Stimulated activated CD4-positive, alpha-beta T cell treated with anti-CD3 and anti-CD28 coated beads, Interleukin-2, amount 100 ng/mL, for 48 hours (primary cell): ENCODE measurements at places on chromosomes 7 and 10.
A peak's percentile ranks its signal among the peaks of the same experiment; 100 is the strongest.

DNA sequence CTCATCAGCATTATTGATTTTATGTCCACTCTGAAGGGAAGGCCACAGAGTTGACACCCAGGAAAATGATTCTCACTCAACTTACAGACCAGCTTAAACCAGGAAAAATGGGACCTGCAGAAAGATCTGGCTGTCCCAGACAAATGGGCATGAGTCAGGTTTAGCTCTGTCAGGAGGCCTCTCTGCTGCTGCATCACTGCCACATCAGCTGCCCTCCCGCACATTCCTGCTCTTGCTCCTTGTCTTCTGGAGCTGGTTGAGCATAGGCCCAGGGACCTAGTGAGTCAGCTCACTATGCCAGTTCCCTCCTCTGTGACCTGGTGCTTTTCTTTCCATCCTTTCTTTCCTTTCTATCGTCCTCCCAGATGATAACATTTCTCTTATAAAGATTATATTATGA lies 18.8 kb upstream of the SMNDC1 start:
- no peak for DNase-seq

- DNase-seq: no peak
These were observed 509.8 kb downstream of the SUGCT start for GRCh38 chr7:40644454-40645188.

GRCh38 chr7:2587134-2587533 lies 28.4 kb downstream of the IQCE start:
- DNase-seq: no peak

DNA sequence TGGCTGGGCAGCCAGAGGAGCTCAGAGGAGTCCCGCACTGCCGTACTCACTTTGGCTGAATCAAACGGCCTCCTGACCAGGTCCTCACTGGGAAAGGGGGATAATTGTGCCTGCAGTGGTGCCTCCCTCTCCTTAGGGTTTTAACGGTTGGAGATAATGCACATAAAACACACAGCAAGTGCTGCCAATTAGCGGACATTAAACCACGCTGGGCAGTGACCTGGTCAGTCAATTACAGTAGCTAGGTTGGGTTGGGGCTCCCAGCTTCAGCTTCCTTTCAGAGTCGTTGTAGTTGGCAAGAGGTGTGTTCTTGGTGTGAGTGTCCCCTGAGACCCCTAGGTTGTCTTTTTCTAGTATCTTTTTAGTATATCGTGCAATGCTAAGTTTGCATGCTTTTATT lies 146.6 kb downstream of the C10orf105 start:
- no peak for DNase-seq

DNA sequence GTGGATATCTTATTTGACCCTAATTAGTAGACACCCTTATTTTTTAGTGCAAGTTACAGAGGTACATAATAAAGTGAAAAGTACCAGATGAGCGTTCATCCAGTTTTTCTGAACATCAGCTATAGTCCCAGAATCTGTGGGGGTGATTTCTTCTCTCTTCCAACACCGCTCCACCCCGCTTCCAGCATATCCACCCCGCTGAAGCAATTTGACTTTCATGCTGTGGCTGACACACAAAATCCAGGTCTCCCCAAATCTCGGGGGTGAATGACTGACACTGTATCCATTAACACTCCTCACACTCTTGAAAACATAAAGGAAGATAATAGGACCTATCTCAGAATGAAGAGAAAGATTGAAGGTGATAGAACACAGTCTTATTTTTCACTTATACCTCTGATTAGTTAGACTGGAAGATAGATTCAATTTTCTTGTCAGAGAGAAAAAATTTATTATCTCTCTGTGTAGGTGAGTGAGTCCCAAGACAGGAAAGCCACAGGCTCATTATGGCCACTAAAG lies 143.4 kb downstream of the ANLN start:
- DNase-seq: no peak

GRCh38 chr7:114567416-114567815 lies 152.8 kb downstream of the FOXP2 start:
- DNase-seq: no peak

DNA sequence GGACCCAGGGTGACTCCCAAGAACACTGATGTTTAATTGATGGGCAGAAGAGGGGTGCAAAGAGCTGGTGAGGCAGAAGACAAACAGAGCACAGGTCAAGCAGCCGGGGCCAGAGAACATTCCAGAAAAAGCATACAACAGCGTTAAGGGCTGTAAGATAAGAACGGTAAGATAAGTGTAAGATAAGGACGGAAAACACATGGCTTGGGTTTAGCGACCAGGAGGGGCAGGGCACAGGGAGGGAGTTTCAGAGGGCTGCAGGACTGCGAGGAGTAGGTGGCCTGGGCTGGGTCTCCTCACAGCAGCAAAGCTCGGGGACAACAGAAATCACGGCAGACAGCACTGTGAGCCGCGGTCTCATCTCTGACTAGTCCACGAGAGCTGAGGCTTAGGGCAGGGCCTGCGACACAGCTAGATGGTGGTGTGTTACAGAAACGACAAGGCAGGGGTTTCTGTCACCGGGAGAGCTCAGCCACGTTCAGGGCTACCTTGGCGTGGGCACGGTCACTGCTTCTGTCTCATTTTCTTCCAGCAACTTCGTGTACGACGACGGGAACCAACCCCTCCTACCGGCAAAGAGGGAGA lies 24.6 kb downstream of the BRI3 start:
- DNase-seq: no peak

GRCh38 chr7:1567896-1568510 lies 1.8 kb downstream of the PSMG3 start:
- DNase-seq: no peak

DNA sequence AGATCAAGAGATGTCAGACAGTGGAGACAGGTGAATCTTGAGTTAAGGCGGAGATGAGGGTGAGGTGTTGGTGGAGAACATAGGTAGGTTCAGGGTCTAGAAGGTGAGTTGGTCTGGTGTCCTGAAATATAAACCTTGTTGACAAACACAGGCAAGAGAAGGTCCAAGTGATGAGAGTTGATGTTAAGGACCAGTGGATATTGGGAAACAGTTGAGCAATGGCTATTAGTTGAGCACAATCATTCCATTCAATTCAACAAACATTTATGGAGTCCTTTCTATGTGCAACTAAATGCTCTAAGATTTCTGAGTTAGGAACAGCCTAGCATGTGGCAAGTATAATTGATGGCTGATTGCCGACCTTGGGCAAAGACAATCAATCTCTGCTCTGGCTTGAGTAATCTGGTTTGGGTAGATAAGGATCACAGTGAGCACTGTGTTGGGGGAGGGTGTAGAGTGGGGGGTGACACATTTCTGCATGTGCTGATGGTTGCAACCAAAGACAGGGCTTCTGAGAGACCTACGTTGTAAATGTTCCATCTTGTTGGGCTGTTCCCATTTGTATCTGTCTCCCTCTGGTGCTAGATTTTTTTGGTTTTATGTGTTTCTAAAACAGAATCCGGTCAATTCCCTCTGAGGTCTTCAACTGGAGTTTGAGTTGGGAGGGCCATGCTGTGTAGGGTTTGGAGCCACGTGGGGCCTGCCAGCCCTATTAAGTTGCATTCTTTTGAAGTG lies 201.1 kb downstream of the BAMBI start:
- no peak for DNase-seq

DNA sequence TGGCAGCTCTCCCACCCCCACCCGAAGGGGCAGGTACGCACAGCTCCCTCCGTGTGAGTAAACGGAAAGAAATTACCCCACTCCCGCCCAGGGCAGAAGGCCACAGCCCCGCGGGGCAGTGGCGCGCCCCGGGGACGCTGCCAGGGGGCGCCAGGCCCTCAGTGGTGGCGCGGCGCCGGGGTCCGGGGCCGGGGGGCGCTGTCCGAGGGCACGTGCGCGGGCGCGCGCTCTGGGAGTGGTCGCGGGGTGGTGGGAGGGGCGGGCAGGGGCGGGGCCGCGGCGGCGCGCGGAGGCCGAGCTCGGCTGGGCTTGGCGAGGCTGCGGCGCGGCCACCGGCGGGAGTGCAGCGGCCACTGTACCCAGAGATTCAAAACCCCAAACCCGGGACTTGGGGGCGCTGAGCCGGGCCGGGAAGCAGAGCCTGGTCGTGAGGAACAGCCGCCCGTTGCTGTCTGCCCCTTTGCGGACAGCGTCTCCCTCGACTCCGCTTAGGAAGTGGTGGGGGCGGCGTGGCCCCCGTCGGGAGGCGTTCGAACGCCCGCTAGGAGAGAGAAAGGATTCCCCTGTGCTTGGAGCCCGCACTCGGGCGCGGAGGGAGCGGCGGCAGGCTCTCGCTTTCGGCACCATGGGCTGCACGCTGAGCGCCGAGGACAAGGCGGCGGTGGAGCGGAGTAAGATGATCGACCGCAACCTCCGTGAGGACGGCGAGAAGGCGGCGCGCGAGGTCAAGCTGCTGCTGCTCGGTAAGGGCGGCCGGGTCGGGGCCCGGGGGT lies at the start of gene GNAI1:
GNAI1 (plus strand) TSS at position 296 of the 773 bp plus-strand sequence; CDS start at position 626, 330 bp downstream.
- no peak for DNase-seq

DNA sequence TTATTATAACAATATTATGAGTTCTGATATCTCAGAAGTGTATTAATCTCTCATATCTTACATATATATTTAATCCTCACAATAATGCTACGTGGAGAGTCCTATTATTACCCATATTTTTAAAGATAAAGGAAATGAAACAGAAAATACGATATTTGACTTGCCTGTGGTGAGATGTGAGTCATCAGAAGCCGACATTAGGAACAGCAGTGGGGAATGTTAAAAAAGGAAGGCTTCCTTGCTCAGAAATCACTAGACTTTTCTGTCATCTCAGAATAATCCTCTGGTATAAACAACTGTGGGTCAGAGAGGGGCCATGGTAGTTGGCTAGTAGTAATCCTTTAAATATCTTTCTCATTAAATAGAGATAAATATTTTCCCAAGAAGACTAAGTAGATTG lies 402.3 kb upstream of the PCDH15 start:
- DNase-seq: no peak

DNA sequence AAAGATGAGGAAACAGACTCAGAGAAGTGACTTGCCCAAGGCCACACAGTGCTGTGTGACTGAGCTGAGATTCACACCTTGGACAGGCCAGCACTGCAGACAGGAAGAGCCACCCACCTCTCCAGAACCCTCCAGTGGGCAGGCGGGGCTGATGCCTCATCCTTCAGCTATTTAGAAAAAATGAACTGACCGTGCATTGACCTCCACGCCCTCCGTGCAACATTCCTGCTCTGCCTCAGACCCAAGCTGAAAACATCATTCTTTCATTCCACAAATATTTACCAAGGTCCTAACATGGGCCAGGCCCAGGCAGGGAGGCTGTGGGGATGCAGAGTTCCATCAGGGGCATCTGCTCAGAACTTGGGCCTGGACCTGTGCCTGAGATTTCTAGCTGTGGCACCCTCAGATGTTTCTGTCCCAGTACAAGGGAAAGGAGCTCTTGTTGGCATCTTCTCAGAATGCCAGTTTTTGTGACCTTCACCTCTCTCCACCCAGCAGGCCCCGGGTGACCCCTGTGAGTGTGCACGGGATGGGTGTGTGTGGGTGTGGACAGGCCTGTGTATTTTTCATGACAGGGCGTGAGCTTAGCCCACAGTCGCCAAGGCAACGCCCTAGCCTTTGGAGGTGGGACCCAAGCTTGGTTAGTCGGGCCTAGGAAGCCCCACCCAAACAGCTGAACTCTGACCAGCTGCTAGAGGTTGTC lies 6.5 kb downstream of the VSIR start:
- DNase-seq: no peak

DNA sequence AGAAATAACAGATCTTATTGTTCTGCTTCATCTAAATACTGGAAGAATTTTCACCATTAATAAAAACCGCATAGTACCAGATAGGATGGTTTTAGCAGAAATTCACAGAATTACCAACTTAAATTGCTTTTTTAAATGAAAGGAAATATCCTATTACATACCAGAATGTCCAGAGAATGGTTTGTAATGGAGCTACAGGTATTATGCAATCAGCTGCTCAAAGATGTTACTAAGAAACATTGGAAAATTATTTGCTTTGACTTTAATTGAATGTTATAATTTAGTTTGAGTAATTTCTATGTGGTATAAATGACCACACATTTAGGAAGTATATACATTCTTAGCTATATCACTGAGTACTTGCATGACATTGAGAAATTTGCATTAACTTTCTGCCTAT lies 338.3 kb downstream of the ETV1 start:
- DNase-seq: no peak

- no peak for DNase-seq
These were observed 75.2 kb upstream of the ANLN start for GRCh38 chr7:36314491-36314890.

- peak; percentile 40 for DNase-seq
These were observed 623 bp downstream of the TYSND1 start for GRCh38 chr10:70145666-70146488.

GRCh38 chr7:135430626-135431025 lies 79.3 kb downstream of the CNOT4 start:
- no peak for DNase-seq

DNA sequence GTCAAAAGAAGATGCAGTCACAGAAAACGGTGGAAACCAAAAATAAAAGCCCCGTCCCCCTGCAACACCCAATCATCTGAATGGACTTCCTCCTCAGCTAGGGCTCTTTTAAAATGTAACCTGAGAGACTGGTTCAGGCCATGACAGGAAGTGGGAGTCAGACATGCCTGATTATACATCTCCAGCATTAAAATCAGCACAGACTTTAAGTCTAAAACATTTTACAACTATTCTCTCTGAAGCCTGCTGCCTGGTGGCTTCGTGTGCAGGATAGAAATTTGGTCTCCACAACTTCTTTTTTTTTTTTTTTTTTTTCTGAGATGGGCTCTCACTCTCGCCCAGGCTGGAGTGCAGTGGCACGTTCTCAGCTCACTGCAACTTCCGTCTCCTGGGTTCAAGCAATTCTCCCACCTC lies 30.3 kb downstream of the HACD1 start:
- no peak for DNase-seq

DNA sequence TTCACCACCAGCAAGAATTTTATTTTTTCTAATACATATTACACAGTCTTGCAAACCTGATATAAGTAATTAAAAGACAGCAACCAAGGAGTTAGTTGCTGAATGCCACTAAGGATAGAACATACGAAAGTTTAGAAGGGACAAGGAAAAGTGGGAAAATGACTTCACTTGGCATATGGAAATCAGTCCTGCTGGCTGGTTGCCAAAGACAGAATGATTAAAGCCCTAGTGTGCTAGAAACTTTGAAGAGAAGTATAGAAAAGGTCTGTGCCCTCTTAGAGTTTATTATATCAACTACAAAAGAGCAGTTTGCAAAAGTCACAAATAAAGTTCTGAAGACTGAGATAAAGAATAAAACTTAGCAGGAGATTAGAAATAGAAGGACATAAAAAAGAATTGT lies 5.8 kb upstream of the YAE1 start:
- no peak for DNase-seq

- DNase-seq: no peak
These were observed 6.4 kb upstream of the JAZF1 start for GRCh38 chr7:28187012-28187411.

DNA sequence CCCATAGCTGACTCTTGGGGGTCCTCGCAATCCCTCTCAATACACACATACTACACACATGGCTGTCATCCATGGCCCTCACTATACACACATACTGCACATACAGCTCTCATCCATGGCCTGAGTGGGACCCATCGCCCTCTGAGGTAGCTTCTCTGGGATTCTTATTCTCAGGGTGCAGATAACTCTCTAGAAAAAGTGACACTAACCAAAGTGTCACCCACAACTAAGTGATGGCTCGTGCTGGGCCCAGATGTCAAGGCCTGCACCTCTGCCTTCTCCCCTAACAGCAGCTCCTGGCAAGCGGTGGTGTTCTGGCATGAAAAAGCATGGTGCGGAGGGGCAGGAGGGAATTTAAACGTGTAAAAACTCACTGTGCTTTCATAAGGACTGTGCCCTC lies 62.7 kb upstream of the ZPBP start:
- no peak for DNase-seq
